ENCODE measurements at places on chromosomes 5 and 9.
A peak's percentile ranks its signal among the peaks of the same experiment; 100 is the strongest.

GRCh38 chr5:56388229-56388985 lies 155.3 kb upstream of the ANKRD55 start:
- DNase-seq: no peak

GRCh38 chr9:87435189-87435880 lies 62.3 kb upstream of the DAPK1 start:
- no peak for DNase-seq

DNA sequence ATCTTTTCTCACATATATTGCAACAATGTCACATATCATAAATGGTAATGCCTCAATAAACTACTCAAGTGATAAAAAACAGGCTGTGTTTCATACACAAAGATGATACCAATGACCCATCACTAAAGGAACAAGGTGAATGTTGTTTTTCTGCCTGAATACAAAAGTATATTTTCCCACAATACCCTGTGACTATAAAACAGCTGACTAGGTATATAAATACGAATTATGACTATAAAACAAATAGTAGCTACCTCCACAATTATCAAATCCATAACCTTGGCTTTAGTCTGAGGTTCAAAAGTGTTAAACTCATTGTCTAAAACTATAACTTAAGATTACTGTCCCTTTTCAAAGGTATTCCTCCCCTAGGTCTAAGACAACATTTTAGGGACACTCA lies 58.7 kb downstream of the MPDZ start:
- DNase-seq: no peak

- DNase-seq: no peak
Observed at GRCh38 chr5:132657676-132658380, at the start of gene IL13. TSS of gene IL13 (plus strand) at chr5:132658173. CDS start at chr5:132658187, 14 bp downstream.

DNA sequence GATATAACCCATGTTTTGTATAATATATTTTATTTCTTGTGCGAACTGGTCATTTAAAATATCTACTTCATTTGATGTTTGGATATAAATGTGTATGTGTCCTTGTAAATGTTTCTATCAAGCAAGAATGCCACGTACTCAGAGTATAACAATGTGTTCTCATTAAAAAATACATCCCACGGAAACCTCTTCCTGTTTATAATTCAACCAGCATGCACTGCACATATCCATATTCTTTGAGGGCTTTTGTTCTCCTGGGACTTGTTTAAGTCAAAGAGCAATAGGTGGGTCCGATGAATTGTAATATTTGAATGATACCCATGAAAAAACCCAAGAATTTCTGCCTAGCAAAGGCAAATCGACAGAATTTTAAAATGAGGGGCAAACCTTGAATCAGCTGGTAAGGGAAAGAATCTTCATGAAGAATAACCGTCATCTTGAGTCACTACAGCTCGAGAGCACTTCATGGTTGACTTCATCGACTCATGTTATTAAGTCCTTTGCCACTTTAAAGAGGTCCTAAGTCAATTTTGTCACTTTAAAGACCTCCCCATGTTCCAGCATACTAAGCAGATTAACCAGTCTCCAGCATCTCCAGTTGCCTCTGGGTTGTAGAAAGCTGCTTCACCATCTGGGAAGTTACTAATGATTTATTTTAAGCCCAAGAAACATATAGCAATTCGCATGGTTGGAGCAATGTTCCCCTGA lies 80.6 kb downstream of the NPR3 start:
- no peak for DNase-seq

- DNase-seq: no peak
Observed at GRCh38 chr9:104227108-104227507, 133.0 kb downstream of the SMC2 start.

- no peak for DNase-seq
Observed at GRCh38 chr9:14245901-14246525, 67.9 kb downstream of the NFIB start.

GRCh38 chr5:132889501-132889900 lies 16.0 kb downstream of the LEAP2 start:
- DNase-seq: no peak

GRCh38 chr5:142881784-142882126 lies 111.6 kb downstream of the ARHGAP26 start:
- peak; percentile 31 for DNase-seq

DNA sequence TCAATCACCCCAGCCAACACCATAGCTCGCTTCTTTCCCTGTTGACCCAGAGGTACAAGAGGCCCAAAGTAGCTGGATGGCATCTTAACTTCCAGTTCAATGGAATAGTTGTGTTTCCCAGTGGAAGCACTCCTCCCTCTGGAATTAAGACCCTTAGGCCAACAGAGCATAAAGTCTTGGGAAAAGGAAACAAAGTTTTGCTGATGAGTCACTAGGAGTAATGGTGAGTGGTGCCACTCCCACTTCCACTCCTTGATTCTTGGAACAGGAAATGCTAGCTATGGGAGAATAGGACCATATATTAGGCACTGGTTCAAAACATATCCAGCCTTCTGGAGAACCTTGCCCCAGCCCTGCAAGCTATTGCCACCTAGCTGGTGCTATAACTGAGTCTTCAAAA lies 44.7 kb upstream of the LMX1B start:
- DNase-seq: no peak

GRCh38 chr5:169067751-169068173 lies 233.2 kb downstream of the SLIT3 start:
- DNase-seq: no peak

DNA sequence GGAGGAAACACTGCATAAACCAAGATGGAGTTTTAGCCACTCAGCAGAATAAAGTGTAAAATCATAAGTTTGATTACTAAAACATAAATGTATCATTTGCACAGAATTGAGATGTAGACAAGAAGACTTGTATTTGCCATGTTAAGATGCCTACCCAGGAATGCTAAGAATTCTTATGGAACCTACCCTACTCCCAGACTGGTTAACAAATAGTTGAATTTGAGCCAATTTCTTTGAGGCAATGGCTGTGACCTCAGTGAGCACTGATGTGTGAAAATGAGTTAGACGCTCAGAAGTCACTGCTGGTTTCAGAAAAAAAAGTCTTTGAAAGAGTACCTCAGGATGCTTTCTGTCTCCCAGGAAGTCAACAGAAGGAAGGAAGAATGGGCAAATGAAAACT lies 95.6 kb downstream of the ESM1 start:
- no peak for DNase-seq

DNA sequence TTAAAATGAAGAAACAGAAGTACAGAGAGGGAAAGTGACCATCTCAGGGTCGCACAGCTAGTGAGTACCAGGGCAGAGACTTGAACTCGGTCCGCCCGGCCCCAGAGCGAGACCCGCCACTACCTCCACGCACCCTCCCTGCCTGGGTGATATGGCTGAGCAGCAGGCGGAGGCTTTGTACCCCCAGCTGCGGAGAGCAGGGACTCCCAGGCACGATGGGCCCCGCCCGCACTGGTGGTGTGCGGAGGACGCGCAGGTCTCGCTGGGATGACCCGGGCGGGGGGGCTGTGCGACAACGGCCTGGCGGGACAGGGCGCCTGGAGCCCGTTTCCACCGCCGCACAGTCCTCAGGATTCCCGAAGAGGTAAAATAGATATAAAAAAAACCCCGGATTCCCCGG lies 64.7 kb upstream of the LARP1 start:
- no peak for DNase-seq

DNA sequence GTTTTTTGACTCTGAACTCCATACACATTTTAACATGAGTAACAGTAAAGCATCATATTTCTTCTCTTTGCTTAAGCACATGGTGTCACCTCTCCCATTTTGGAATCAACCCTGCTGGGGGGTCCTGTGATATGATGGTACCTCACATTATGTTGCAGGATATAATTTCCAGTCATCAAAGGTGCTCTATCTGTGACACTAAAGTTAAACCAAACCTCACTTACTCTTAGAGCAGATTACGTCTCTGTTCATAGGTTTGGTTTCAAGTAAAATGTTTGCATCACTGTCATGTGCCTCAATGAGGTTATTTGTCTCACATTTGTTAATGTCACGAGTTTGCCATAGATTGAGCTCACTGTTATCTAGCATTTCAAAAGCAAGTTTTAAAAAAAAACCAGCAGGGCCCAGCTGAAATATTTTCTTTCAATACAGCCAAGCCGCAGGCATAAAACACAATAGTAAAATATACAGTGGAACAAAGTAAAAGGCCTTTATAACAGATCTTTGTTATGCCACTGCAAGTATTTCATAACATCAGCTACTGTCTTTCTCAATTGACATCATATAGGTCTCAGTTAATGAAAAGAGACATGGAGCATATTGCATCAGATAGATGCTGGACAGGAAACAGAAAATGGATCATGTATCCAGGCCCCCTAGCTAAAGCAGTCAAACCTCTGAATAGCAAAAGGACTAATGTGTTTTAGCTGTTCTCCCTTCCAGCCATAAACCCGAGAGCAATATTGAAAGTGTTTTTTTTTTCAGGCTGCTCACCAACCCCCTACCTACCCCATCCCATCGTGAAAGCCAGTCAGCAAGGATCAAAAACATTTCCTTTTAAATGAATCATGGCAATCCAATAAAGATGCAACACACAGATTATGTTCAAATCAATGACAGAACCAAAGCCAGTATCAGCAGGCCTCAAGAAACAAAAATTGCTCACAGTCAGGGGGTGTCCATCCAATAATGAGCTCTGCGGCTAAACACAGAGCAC lies 182.1 kb upstream of the ITGA1 start:
- no peak for DNase-seq

DNA sequence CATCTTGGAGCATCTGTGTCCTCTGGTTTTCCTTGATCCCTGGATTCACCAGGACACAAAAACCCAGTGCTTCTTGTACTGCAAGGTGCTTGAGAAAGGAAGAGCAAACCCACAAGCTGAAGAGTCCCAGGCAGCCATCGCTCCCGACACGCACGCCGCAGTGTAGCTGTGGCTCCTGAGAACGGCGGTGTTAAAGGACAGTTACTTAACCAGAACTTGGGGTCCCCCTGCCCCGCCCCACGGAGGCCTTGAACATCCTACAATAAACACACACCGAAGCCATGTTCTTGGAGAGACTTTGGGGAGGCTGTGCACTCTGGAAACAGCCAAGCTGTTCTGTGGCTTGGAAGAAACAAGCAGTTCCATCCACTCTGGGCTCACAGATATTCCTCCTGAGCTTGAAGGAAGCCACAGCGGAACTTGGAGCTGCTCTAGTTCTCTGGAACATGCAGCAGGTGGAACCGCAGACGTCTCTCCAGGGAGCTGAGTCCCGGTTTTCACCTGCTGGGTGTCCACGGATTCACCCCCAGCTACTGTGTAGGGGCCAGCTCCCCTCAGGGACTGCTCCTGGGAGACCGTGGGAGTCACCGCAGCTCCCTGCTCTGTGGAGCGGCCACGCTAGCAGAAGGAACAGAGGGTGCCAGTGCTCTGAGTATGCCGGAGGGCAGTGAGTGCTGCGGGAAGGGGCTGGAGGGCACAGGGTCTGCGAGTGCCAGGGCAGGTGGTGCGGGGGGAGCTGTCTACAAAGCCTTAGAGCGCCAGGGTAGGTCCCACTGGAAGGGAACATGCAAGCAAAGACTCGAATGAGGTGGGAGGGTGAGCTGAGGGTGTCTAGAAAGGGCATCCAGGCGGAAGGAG lies 107.3 kb downstream of the ADAMTS2 start:
- DNase-seq: no peak

GRCh38 chr5:111762895-111763294 lies 5.9 kb upstream of the NREP start:
- no peak for DNase-seq

- DNase-seq: peak; percentile 3
Observed at GRCh38 chr5:132103332-132103951, 29.9 kb downstream of the CSF2 start.

- DNase-seq: no peak
Observed at GRCh38 chr9:123933440-123934212, 3.7 kb upstream of the DENND1A start.

DNA sequence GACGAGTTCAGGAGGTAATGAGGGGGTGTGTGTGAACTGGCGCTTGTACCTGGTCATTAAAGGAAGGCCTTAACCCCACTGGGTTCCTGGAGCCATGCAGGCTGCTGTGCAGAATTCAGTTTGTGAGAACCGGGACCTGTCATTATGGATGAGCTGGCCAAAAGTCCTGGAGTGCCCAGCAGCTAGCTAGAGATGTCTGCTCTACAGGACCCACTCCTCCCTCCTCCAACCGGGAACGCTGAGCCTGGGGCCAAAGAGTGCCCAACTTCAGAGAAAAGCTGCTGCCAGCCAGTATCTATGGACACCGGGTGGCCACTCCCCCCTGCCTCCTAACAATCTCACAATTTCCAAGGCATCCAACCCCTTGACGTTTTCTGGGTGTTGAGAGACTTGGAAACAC lies 1.2 kb downstream of the ENTREP1 start:
- DNase-seq: no peak

DNA sequence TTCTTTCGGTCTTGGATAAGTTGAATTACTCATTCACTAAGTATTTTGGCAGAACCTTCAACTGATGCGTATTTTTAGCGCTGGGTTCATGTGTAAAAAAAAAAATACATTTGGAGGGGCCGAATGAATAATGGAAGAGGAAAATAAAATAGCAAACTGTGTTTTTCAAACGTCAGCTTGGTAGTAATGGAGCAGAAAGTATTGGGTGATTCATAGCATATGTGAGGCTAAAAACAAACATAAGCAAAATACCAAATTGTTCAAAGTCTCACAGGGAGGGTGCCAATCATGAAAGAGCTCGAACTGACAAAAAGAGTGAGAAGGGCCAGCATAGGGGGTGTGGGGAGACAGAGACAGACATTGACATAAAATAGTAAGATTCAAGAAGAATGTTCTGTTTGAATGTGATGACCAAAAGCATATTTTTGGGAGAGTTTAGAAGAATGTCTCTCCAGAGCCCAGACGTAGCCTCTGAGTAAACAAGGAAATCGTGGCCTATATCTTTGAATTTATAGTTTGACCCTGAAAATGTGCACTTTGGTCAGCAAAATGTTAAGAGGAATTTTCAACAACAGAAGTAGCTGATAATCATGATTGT lies 174.9 kb upstream of the HMHB1 start:
- DNase-seq: no peak

- no peak for DNase-seq
Observed at GRCh38 chr5:82095536-82095935, 123.7 kb downstream of the ATG10 start.

- no peak for DNase-seq
Observed at GRCh38 chr9:9612755-9613154, 1000.0 kb downstream of the PTPRD start.

GRCh38 chr9:124697326-124698200 lies 73.5 kb downstream of the NR6A1 start:
- DNase-seq: no peak

GRCh38 chr5:6634306-6634705 lies 1.1 kb downstream of the SRD5A1 start:
- DNase-seq: no peak

GRCh38 chr5:93192087-93192486 lies 388.9 kb downstream of the NR2F1-AS1 start:
- no peak for DNase-seq

- no peak for DNase-seq
Observed at GRCh38 chr5:113806904-113807303, 293.4 kb downstream of the YTHDC2 start.

Data from hypothalamus (tissue), 51 donors.